Kasumi-1 (cell line): ENCODE measurements at places on chromosomes 3 and 15.
A peak's percentile ranks its signal among the peaks of the same experiment; 100 is the strongest.

GRCh38 chr15:88574655-88575054 is 28.2 kb upstream of the DET1 start:
- DNase-seq = no peak

DNA sequence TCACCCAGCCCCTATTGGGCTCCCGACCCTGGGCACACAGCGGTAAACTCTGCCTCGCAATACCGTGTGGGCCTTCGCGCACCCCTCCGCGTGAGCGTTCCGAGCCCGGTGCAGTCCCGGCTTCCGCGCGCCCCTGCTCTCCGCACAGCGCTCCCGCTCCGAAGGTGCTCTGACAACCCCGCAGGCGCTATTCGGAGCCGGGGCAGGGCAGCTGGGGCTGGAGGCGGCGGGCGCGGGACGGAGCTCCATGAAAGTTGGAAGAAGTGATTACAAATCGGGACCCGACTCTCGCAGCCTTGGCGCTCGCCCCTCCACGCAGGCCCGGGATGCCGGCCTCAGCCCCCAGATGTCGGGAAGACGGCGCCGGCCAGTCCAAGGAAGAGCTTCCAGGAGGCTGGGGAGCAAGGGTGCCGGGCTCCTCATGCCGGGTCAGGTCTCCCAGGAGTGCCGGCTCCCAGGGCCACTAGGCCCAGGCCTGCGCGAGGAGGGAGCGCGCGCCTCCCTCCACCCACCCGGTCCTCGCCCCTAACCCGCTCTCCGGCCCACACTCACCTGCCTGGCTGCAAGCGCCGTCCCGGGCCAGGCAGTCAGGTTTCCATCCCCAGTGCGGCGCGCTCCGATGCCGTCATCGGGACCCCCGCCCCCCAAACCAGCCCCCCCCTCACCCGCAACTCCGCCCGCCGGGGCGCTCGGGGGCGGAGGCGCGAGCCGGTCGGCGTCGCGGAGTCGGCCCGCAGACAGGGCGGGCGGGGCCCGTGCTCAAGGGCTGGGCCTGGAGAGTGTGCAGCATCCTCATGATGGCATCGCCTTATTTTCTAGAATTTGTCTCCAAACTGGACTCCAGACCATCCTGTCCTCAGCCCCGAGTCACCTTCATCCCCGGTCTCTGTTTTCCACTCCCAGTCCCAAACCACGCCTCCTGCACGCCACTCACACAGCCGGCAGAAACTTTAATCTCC is at the start of gene KIF7:
KIF7 (minus strand) TSS at position 621 of the 959 bp plus-strand sequence. CDS start 2,537 bp downstream, outside the sequence.
- DNase-seq = no peak

DNA sequence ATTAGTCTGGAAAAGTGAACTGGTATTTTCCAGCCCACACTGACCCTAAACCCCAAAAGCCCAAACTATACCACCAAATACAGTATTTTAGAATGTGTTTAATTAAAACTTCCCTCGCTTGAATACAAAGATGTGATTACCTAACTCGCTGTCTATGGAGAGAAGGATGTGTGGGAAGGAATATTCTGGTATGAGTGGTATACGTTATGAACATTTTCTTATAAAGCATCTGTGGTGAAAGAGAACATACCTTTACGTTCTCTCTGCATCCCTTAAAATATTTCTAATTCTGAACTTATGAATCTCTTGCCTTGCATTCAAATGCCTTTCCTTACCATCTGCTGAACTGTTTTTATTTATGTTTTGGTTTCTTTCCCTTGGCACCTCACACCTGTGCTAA is 201.4 kb downstream of the MBNL1 start:
- DNase-seq = no peak

DNA sequence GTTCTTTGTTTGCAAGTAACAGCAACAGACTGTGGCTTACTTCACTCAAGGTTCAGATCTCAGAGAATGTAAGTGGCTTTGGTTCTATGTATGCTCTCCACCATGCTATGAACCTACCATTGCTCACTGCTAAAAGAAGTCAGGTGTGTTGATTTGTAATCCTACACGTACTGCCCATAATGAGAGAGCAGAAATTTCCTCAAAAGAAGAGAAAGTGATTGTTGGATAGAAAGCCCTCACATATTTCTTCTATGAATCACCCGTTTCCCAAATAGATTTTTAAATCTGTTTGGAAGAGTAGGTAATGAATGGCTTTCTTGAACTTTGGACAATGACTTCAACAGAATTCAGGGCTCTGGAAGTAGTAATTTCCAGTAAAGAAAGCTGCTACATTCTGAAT is 565.4 kb downstream of the ROBO2 start:
- no peak for DNase-seq

- DNase-seq = no peak
Observed at GRCh38 chr3:184015381-184016019, 2.2 kb downstream of the ABCC5 start.

- DNase-seq = no peak
Observed at GRCh38 chr15:39392469-39393047, 188.3 kb upstream of the THBS1 start.

DNA sequence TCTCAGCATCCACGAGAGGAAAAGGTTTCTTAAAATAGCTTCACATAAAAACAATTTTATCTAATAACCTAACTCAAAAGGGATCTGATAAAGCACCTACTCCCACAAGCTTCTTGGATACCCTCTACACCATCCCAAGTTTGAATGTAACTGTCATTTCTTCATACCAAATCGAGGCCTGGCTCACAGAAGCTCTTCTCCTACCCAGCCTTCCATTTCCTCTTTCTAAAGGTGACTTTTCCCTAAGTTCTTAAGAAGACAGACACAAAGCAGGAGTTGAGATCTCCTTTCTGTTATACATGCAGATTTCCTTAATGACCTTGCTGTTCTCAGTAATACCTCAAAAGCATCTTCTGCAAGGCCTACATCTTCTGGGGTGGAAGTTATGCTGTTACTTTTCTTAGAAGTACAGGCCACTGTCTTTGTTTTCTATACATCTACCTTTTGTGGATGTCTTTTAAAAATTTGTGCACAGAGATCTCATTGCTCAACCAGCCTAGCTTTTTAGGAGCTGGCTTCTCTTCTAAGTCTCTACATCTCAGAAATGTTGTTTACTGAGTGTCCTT is 3.4 kb upstream of the LRRIQ4 start:
- peak; percentile 27 for DNase-seq

GRCh38 chr3:63331520-63331919 is 53.4 kb downstream of the SYNPR start:
- DNase-seq = no peak

DNA sequence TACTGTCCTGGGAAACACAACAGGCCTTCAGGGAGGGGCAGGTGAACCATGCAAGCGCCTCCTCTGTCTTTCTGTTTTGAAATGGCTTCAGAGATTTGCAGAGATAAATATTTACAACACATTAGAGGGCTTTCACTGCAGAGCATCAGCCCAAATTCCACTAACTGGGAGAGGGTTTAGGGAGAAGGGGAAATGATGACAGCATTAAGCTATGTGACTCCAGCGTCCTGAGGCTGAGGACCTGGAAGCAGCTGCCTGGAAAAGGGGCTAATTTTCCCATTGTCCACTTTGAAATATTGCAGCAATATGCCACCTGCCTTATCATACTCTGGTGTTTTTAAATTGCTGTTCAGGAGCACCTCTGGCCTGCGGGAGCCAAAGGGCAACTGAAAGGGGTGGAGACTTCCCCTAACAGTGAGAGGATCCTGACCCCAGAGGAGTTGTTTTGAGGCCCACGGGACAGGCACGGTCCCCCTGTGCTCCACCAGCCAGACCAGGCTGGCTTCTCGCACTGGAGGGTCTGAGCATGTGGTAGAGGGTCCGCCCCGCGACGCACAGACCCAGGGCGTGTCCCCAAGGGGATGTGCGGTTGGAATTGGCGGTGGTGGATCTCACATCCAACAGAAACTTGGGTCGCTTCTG is 110.6 kb downstream of the XXYLT1 start:
- DNase-seq = no peak

GRCh38 chr3:29978036-29978435 is 628.4 kb upstream of the TGFBR2 start:
- DNase-seq = no peak

DNA sequence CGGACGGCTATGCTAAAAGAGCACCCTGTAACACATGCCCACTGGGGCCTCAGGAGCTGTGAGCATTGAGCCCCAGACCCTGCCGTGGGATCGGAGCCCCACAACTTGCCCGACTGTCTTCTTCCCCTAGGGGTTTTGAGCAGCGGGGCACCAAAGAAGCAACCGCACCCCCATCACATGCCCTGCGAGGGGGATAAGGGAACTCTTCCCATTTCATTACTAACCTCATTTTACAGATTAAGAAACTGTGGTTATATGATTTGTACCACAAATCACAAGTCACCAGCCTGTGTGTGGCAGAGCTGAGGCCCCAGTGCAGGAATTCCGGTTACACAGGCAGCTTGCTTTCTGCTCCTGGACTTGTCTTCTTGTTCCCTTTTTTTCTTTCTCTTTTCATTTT is 86.2 kb downstream of the CD47 start:
- peak; percentile 87 for DNase-seq

DNA sequence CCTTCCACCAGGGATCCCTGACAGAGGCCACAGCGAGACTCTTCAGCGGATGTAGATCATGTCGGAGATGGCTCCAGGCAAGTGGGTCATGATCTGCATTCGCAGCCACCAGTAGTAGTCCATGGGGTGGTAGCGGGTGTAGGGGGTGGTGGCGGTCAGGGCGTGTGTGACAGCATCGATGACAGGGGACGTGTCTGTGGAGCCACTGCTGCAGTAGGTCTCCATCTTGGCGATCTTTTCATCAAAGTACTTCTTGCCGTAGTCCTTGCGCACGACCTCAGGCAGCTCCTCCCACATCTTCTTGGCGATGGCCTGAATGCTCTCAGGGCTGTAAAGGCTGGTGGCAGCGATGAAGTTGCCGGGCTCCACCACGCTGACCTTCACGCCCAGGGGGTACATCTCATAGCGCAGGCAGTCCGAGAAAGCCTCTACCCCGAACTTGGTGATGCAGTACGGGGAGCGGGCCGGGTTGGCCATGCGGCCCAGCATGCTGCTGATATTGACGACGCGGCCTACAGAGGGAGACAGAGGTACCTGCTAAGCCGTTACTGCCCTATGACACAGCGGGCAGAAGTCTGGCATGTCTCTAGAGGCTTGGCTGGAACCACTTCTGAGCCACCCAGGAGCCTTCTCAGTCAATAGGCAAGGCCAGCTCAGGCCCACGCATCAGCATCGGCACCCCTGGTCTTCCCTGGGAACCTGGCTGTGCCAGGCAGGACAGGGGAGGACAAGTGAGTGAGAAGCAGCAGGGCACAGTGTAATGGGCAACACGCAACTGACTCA is 43.7 kb downstream of the BDH1 start:
- no peak for DNase-seq

- no peak for DNase-seq
Observed at GRCh38 chr15:70055601-70056051, 42.1 kb downstream of the TLE3 start.

GRCh38 chr3:24086617-24087404 is 141.7 kb downstream of the NR1D2 start:
- DNase-seq = no peak

DNA sequence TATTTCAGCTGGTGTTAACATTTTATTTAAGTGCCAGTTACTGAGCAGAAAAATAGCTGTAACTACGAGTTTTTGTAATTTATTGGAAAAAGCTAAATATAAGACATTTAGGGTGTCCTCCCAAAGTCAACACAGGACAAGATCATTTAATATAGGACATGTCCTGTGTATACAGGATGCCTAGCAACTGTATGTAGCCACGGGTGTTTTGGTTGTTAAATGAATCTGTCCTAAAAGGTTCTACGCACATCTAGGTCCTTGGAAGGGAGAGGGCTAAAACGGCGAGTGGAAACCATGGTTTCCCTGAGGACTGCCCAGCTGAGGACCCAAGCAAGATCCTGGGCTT is 565 bp upstream of the ZNF621 start:
- DNase-seq = no peak

GRCh38 chr15:29822684-29823459 is 604 bp upstream of the TJP1 start:
- DNase-seq = no peak

DNA sequence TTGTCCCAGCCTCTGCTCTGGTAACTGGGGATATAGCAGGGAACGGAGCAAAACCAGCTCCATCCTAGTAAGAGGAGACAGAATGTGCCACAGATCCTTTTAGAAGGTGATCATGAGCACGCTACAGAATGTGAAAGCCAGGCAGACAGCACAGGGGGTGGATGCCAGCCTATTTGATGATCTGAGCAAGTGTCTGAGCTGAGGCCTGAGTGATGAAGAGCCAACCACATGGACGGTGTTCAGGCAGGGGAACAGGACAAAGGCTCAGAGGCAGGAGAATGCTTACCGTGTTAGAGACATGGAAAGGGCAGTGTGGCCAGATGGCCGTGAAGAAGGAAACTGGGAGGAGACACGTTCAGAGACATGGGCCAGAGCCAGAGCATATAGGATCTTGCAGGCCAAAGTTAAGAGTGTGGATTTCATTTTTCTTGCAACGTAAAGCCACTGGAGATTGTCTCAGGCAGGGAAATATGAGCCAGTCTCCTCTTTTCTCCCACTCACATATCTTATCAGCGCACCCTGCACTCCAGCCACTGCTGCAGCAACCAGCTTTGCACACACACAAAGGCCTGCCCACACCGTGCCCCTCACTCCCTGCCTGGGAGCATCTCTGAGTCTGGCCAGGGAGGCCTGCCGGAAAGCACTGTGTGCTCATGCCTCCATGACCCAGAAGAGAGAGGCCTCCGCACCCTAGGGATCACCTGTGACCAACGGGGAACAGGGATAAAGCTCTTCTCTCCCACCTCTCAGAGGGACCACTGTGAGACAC is 20.1 kb downstream of the RAB43 start:
- DNase-seq = no peak

GRCh38 chr3:89586256-89586655 is 478.8 kb downstream of the EPHA3 start:
- no peak for DNase-seq

- DNase-seq = no peak
Observed at GRCh38 chr15:46861796-46862195, 855.5 kb upstream of the SEMA6D start.

DNA sequence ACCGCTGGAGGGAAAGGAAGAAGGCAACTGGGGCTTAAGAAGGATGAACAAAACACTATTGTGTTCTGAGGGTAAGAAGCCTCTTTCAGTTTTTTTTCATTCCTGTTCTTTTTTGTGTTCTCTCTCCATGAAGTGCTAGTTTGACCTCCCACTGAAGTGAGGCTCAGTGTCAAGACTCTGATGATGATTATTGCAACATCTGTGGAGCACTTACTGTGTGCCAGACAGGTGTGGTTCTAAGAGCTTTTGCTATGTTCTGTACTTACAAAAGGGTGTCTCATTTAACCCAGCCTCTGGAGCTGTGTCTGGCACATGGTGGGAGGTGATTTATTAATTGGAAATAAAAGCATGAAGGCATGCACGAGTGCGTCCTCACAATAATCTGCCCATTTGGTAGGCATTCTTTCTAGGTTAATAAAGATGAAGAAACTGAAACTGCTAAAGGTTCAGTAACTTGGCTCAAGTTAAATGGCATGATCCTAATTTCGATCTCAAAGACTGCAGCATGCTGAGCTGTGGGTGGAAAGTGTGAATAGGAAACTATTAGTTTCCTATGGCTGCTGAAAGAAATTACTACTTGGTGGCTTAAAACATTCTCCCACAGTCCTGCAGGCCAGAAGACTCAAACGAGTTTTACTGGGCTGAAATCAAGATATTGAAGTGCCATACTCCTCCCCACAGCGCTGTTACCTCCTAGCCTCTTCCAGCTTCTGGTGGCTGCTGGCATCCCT is 38.5 kb upstream of the VEPH1 start:
- no peak for DNase-seq

- peak; percentile 87 for DNase-seq
Observed at GRCh38 chr15:85296615-85297402, 83.6 kb upstream of the AKAP13 start.

GRCh38 chr15:48565560-48566482 is 79.7 kb downstream of the FBN1 start:
- no peak for DNase-seq
